ENCODE measurements at places on chromosomes 7 and 10.

DNA sequence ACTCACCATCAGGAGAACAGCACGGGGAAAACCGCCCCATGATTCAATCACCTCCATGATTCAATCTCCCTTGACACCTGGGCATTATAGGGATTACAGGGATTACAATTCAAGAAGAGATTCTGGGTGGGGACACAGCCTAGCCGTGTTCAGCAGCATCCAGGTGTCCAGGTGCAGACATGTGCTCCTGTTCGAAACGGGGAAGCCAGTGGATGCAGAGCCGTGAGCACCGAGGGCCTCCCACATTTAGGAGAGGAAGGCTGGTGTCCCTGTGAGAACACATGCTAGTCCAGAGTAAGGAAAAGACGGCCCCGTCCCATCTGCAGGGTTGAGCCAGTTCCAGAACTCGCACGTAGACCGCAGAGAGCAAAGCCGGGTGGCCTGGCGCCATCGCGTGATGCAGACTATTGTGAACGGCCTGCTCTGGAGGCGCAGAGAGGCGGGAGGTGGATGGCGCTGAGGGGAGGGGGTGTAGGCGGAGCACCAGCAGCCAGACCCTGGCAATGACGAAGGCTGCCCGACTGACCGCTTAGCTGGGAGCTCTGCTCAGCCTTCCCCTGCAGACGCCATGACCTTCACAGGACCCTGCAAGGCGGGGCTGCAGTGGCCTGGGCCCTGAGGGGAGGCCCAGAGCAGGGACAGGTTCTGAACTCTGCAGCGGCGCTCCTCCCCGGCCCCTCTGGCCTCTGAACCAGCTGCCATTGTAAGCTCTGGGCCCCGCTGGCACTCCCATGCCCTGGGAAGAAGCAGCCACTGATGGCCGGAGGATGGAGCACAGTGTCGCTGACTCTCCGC lies 141.6 kb upstream of the TCERG1L start:
- no peak for DNase-seq

- DNase-seq = no peak
Observed at GRCh38 chr10:69268761-69269416, 9.4 kb upstream of the HK1 start.

DNA sequence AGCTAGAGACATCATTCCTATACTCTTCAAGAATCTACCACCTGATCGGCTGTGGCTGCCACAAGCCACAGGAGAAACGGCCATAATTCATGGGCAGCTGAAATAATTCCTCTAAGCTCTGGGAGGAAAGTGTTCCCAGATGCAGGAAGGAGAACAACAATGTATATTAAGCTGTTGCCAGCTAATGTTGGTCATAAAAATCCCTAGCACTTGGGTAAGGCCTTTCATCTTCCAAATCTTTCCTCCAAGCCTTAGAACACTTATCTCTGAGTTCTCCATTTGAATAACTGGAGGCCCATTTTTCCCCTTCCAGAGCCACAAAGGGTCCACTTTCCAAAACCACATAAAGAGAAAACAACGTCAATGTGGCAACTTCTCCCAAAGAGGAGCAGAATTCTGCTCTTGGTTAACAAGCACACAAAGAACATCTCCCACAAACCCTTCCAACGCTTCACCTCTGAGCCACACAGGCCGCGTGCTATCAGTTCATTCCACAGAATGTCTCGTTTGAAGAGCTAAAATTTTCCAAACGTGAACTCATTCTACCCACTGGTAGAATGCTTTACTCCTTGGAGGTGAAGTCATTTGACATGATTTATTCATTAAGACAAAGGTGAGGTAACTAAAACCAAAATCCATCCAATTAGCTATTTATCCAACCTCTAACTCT lies 11.2 kb downstream of the KCNMA1 start:
- DNase-seq = no peak

- no peak for DNase-seq
Observed at GRCh38 chr7:17915796-17916195, 24.5 kb downstream of the SNX13 start.

DNA sequence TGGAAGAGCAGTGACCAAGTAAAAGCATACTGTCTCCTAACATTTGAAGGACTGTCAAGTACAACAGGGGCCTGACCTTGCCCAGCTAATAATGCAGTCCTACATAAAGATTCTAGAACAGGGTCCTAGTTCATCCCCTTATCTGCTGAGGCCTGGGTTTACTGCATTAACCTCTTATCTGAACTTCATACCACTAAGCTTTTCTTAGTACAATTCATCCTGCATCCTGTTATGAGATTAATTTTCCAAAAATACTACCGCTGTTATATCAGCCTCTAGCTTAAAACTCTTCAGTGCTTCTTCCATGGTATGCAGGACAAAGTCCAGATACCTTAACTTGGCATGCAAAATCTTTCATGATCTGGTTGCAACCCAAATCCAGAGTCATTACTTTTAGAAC lies 72.5 kb downstream of the CHRM2 start:
- no peak for DNase-seq

DNA sequence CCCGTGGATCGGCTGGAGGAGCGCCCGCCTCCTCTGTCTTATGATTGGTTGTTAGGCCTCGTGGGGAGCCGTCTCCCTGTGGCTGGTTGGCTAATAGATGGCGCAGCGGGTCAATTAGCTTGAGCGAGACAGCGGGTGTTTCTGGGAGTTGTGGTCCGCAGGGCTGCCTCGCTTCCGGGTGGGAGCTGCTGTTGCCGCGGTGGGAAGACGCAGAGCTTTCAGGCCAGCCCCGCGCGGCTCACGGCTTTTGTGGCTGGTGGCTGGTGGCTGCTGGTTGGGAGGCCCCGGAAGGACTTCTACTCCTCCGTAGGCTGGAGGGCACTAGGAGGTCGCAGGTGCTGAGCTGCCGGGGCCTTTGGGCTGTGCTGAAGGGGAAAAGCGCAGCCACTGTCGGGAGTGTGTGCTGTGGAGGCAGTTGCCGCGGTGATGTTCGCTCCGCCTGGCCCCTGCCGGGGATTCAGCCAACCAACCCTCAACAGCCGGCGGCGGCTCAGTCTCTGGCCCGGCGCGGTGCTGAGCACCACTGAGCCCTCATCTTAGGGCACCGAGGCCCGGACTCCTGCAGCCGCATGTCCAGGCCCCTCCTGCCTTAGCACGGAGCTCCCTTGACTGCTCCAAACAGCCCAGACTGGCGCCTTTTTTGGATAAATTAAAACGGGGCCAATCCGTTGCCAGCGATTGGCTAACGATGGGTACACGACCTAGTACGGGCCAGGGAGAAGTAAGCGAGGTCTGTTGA lies 652 bp upstream of the C10orf143 start:
- DNase-seq = peak; percentile 93

- no peak for DNase-seq
Observed at GRCh38 chr10:79910344-79910743, 38.6 kb downstream of the SFTPD start.

GRCh38 chr10:44723619-44724325 lies 187.4 kb upstream of the TMEM72 start:
- DNase-seq = no peak

- no peak for DNase-seq
Observed at GRCh38 chr10:17981766-17982380, 30.2 kb downstream of the SLC39A12 start.

DNA sequence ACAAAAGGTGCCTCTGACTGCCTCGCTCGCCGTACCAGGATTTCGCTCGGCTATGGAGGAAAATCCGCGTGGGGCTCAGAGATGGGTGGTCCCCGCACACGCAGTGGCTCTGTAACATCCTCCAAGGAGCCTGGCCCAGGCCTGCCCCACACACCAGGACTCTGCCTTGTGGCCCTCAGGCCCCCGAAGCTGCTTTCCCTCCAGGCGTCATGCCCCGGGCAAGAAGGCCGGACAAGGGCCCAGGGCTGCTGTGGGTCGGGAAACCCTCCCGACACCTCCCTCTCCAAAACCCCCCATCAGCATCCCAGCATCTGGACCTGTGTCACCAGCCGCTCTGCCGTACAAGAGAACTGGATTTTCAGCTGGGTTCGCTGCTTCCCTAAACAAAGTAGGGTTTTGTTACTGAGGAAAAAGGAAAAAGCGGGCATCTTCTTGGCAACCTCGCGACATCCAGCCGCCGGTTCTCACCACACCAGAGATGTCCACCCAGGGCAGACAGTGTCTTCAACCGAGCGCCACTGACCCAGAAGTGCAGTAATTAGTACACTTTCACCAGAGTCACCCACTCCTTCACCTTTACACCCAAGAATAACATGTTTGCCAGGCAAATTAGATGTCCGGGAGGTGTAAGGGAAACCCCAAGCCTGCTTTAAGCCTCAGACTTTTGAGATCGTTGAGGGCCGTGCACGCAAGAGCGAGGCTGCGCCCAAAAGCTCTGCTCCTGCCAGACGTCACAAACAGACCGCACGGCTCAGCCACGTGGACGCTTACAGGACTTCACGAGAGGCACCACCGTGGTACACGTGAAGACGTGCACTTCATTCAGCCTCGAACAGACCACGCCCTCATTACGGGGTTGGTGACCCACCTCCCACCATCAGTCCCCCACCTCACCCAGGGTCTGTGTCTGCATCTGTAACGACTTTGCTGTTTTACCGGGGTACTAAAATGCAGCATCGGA lies 62.2 kb downstream of the DIP2C start:
- DNase-seq = no peak

DNA sequence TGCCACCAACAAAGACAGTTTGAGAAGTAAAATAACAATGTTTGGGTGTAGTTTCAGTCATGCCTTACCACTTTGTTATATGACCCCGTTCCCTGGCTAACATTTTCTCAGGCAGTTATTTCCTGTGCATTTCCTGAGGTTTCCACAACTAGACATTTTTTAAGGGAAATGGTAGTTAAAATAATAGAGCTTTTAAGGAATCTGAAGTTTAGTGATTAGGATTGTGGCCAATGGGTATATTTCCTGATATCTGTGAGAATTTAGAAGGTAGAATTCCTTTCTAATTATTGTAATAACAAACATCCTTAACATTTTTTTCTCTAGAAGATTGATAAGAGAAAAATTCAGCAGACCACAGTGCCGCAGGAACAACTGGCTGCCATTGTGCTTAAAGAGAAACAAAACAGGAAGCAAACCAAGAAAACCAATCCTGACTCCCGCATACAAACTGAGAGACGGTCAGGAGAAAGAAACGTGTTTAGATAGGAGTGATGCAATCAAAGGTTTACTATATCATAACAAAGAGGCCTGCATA lies 193.6 kb downstream of the MBL2 start:
- DNase-seq = peak; percentile 91

- DNase-seq = no peak
Observed at GRCh38 chr10:17479015-17479615, 24.7 kb upstream of the ST8SIA6 start.

- DNase-seq = no peak
Observed at GRCh38 chr10:97279121-97279815, 13.2 kb downstream of the ARHGAP19 start.

DNA sequence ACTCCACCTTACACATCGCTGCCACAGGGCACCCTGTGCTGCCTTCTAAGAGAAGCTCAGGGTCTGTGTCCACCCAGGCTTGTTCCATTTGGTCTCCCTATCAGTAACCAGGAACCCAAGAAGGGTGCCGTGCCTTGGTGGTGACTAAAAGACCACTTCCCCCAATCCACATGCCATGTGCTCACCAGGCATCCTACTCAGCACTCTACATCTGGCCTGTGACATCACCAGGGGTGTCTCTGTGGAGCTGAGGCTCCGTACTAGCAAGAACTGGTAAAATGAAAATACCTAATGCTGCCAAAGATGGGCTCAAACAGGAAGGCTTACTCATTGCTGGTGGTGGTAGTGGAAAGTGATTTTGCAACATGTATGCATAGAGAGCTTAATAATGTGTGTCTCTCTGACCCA lies 19.0 kb upstream of the C10orf71 start:
- no peak for DNase-seq

- no peak for DNase-seq
Observed at GRCh38 chr7:129083525-129083924, 28.6 kb upstream of the TNPO3 start.

- DNase-seq = no peak
Observed at GRCh38 chr10:55203874-55204273, 402.8 kb upstream of the PCDH15 start.

GRCh38 chr10:26801831-26802230 lies 58.9 kb downstream of the ABI1 start:
- no peak for DNase-seq

DNA sequence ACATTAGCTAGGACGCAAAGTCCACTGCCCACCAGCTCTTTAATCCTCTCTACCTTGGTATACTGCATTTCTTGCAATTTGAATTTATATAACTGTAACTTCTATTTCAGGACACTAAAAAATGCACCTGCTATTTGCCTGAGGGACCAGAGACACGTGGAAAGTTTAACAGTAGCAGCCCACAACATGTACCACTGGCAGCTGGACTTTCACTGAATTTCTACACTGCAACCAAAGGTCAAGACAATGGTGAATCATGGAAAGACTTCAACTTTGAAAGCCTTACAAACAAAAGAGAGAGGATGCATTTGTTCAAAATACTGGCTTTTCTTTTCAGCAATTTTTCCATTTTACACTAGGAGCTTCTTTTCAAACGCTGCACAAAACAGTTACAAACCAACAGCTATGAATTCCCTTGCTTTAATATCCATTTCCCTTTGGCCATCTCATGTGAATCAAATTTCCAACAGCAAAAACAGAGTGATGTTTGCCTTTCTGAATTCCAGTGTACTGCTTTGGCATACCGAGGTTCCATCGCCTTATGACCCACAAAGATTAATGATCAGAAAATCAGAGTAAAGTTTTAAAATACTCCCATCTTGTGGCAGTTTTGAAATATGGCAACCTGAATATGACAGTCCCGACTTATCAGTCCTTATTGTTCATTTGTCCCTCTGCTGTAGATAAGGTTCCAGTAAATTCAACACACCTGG lies 29.9 kb upstream of the HNRNPH3 start:
- peak; percentile 13 for DNase-seq

GRCh38 chr7:50262446-50262845 lies 42.1 kb upstream of the IKZF1 start:
- no peak for DNase-seq

- DNase-seq = no peak
Observed at GRCh38 chr10:69649786-69650550, 19.9 kb downstream of the FAM241B start.

DNA sequence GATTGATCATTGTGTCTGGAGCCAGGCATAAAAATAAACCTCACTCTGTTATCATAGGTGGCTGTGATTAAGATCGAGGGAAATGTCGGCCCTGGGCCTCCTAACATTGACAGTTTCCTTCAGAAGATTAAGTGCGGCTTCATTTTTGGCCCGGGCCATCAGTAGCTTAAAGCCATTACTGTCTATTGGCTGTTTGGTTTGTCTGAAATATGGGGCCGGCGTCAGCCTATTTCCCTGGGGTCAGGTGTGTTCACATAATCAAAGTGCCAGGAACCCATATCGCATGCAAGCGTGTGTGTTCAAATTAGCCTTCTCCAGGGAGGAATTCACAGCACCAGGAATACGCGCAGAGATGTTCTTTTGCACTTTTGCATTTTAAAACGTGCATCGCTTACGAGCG lies 114.7 kb downstream of the CUX1 start:
- DNase-seq = no peak

GRCh38 chr7:135166338-135166990 lies 4.0 kb downstream of the CYREN start:
- DNase-seq = no peak

GRCh38 chr7:96005271-96005670 lies 232.9 kb downstream of the DYNC1I1 start:
- DNase-seq = no peak

GRCh38 chr7:28419716-28420115 lies 7.4 kb downstream of the CREB5 start:
- no peak for DNase-seq

Data from pulmonary artery endothelial cell (primary cell).